MV-4-11 (cell line): ENCODE measurements at places on chromosomes 3 and 15.

GRCh38 chr3:187188931-187189330, 8.4 kb upstream of the RTP1 start:
- peak; percentile 95 for DNase-seq

DNA sequence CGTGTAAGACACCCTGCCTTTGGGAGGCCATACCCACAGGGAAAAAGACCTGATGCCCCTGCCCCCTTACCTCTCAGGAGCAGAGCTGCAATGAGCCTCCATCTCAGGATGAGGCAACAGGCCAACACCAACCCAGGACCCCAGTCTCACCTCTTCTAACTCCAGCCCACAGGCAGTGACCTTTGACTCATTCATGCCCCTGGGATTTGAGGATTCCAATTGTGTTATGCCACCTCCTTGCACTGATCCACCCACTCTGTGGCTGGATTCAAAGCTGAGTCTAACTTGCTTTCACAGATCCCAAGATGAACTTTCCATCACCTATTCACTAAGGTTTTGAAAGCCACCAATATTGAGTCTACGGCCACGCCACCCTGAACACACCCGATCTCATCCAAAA, 64.7 kb downstream of the MINAR1 start:
- DNase-seq, result no peak

- DNase-seq, result no peak
Observed at GRCh38 chr15:32676169-32676568, 34.7 kb downstream of the SCG5 start.

GRCh38 chr3:194760494-194761137, 74.9 kb downstream of the FAM43A start:
- DNase-seq, result peak; percentile 70

GRCh38 chr3:23723930-23724329, 81.8 kb upstream of the UBE2E1 start:
- peak; percentile 98 for DNase-seq

- no peak for DNase-seq
Observed at GRCh38 chr3:385151-385550, 188.6 kb downstream of the CHL1 start.

DNA sequence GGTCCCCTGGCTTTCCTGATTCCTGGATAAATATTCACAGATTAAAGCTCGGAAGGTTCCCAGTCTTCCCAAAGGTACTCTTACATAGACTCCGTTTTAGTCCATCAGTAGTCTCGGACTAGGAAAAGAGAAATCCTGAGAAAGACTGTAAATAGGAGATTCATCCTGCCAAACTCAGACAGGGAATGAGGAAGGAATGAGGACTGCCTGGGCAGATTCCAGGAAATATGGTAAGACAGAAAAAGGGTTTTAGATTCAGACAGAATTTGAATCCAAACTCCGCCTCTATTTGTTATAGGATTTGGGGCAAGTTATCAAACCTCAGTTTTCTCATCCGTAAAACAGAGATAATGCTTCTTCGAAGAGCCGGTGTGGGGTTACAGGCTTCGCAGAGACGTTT, 77.8 kb upstream of the VGLL4 start:
- DNase-seq, result no peak

DNA sequence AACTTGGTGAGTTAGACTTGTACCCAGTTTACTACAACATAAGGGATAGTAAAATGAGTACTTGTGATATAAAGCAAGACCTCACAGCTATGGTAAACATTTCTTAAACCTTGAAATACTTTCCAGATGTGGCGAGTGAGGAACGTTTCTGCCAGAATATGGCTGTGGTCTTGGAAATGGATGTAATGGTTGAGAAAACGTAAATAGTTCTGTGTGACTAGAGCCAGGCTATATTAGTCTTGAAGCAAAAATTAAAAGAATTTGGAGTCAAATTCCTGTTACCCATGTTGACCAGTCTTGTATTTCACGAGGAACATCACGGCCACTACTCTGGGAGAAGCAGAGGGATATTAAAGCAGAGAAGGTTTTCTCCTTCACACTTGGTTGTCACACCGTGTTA, 15.3 kb downstream of the OR4F15 start:
- no peak for DNase-seq

GRCh38 chr3:110624576-110624975, 447.0 kb upstream of the NECTIN3 start:
- no peak for DNase-seq

- no peak for DNase-seq
Observed at GRCh38 chr3:117054556-117054955, 345.0 kb downstream of the TUSC7 start.

DNA sequence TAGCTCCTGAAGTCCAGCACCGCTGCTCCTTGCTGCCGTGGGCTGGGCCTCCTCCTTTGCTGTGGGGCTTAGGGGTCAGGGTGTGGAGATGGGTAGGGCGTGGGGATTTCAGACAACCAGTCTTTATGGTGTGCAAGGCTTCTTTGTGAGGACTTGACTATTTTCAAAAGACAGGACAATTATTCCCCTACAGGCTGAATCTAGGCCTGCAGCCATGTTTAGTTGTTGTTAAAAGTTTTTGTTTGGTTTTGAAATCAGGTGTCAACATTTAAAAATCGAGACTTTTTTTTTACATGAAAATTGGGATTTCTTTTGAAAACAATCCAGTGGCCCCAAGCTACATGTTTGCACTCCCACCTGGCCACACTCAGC, 10.6 kb downstream of the RPL32 start:
- no peak for DNase-seq
